ENCODE measurements at places on chromosomes 2 and 18. TPM values are rescaled to one million over a fixed set of nuclear protein-coding genes. Genes with fewer than 3 reads are reported as not detected.
A peak's percentile ranks its signal among the peaks of the same experiment; 100 is the strongest.

- DNase-seq, result no peak
These were observed 39.9 kb upstream of the TSPYL6 start for GRCh38 chr2:54295911-54296310.

NEU2 gene
- not detected for total RNA-seq

DNA sequence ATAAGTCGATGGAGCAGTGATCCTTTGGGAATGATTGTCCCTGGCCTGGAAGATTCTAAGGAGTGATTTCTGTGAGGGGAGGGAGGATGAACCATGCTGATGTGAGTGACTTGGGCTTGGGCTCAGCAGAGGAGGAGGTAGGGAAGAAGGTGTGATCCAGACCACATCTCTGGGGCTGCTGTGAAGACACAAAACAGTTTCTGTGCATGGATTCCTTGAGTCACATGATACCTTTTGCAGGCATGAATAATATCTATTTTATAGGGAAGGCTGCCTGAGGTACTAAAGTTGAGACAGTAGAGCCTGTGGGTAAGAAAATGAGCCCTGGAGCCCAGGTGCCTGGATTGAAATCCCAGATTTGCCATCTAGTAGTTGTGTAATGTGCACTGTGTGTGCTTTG, 29.8 kb downstream of the SLC1A4 start:
- DNase-seq, result no peak

KCNS3 gene
- total RNA-seq, result 2.3 TPM

DNA sequence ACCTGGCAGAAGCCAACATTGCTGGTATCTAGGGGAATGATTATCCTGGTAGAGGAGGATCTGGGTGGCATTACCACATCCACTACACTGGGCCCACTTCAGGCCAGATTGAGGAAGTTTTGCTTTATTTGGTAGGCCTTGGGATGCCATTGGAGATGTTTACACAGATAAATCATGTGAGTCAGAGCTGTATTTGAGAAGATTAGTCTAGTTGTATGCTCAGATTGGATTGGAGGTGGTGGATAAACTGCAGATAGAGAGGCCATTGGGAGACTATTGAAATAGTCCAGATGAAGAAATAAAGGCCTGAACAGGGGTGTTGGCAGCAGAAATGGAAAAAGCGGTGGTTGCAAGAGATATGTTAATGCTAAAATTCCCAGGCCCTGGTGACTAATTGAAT, 81.5 kb downstream of the EFEMP1 start:
- no peak for DNase-seq

GRCh38 chr18:3455090-3455635, 5.2 kb downstream of the TGIF1 start:
- DNase-seq, result no peak

DNA sequence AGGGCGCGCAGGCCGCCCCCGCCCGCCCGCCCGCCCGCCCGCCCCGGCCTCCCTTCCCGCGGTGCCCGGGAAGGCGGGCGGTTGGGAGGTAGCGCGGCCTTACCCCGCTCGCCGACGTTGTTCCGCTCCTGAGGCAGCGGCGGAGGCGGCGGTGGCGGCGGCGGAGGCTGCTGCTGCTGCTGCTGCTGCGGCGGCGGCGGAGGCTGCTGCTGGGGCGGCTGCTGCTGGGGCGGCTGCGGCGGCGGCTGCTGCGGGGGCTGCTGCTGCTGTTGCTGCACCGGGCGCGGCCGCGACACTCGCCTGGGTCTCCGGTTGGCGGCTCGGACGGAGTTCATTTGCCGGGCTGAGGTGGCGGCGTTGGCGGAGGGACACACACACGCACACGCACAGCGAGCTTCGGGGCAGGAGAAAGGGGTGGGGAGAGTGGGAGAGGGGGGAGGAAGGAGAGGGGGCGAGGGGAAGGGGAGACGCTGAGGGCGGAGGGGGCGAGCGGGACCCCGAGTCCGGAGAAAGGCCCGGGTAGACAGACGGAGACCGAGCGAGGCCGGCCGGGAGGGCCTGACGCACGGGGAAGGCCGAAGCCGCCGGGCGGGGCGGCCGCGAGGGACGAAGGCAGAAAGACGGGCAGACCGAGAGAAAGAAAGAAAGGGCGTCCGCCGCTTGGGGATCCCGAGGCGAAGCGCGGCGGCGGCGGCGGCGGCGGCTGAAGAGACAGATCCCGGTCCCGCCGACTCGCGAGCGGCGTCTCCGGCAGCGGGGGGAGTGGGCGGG, 727 bp downstream of the FBXO11 start:
- peak; percentile 69 for DNase-seq

TLX2 gene
- not detected for total RNA-seq

- DNase-seq, result peak; percentile 50
These were observed 21.2 kb downstream of the PTRHD1 start for GRCh38 chr2:24771764-24772586.

DNA sequence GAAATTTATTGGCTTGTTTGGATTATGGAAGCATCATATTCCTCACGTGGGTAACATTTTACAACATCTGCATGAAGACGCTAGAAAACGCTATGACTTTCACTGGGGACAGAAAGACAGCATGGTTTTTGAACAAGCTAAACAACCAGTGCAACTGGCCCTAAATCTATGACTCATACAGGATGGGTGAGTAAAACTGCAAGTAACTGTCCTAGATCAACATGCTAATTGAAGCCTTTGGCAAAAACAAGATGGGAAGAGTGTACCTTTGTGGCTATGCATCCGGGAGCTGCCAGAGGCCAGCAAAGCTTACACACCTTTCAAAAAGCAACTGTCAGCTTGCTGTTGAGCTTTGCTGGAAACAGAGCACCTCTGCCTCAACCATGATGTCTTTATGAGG, 1096.0 kb upstream of the DDX18 start:
- DNase-seq, result no peak

GRCh38 chr18:37242826-37243560, 322.6 kb downstream of the CELF4 start:
- DNase-seq, result no peak

GRCh38 chr18:80171054-80171872, 62.2 kb downstream of the ADNP2 start:
- peak; percentile 57 for DNase-seq

FSHR gene
- not detected for total RNA-seq

GRCh38 chr2:57370882-57371585, 675.6 kb upstream of the VRK2 start:
- DNase-seq, result peak; percentile 32

All from adrenal gland (tissue), 19 donors.